Suprapubic skin (tissue), 4 donors: ENCODE measurements at places on chromosomes 4 and X. TPM values are rescaled to one million over a fixed set of nuclear protein-coding genes. Genes with fewer than 3 reads are reported as not detected.

DNA sequence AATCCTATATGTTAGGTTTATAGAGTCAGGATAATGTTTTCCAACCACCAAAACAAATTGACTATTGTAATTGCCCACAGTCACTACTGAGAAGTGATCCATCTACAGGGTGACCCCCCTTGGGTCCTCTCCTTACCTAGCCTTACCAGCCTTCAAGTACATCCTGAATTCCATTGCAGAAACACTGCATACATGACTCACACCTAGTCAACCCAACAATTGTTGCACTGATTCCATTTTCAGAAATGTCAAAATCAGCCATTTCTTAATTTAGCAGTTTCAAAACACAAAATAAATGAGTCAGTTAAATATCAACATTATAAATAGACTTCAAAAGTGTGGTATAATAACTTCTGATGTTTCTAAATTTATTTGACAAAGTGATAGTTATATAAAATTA is 106.3 kb upstream of the TNIP3 start:
- no peak for DNase-seq

- no peak for DNase-seq
Measured at GRCh38 chr4:23923840-23924239, 34.0 kb upstream of the PPARGC1A start.

DNA sequence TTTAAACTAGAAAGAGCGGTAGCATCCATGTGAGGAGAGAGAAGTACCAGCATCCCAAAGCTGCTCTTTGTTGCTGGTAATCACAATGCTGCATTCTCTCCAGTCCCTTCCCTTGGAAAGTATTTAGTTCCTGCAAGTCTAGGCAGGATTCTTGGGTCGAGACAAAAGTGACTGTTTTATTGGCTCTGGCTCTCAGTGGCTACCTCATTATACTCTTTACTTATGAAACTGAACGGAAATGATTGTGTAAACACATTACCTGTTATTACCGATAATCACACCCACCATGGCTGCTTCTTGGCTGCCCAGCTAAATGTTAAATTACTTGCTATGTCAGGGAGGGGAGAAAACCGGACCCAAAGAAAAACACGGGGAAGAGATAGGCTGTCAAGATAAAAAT is 26.2 kb downstream of the ATXN3L start:
- no peak for DNase-seq

DNA sequence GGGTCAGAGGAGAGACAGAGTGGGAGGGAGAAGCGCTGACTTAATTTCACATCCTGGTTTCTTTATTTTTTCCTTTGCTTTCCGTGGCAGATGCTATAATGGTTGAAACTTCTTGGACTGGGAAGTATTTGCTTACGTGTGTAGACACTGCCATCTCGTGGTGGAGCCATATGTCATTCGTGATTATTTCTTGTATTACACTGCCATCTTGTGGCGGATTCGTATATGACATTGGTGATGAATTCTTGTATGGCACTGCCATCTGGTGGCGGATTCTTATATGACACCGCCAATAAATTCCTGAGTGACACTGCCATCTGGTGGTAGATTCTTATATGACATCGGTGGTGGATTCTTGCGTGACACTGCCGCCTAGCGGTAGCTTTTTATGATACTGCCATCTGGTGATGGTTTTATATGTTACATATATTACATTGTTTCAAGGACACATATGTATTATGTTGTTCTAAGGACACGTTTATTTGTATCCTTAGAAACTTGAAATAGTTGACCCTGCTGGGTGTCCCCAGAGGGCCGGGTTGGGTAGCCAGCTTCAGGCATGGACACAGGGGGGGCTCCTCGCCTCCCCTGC is 37.3 kb upstream of the CLCN4 start:
- no peak for DNase-seq

- no peak for DNase-seq
Measured at GRCh38 chrX:30654989-30655607, 1.9 kb downstream of the GK start.

GRCh38 chr4:99180382-99181070 is 36.4 kb upstream of the ADH4 start:
- DNase-seq, result no peak

- no peak for DNase-seq
Measured at GRCh38 chr4:17132226-17132625, 233.8 kb upstream of the LDB2 start.

GRCh38 chrX:80876877-80877276 is 67.2 kb upstream of the BRWD3 start:
- DNase-seq, result no peak

DNA sequence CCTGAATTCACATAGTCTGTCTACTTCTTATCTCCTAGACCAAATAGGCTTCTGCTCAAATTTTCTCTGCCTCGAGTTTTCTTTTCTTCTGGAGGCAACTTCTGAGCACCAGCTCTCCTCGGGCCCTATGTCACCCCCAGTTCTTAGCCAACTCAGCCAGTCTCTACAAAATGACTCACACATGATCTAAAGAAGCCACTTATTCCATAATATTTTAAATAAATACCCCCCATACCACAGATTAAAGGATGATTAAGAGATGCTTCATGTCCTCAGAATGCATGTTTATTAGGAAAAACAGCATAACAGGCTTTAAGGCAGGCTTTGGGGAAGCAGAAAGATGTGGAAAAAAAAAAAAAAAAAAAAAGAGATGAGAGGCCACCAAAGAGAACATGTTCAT is 36.6 kb upstream of the DDX53 start:
- no peak for DNase-seq

GRCh38 chr4:61049018-61049417 is 151.1 kb upstream of the ADGRL3 start:
- DNase-seq, result no peak

ETDB gene
- not detected for total RNA-seq

MAGEE2 gene
- total RNA-seq, result not detected

MAGEC1 gene
- total RNA-seq, result not detected

PRSS12 gene
- 14.0 TPM for total RNA-seq

PRKG2 gene
- total RNA-seq, result 1.3 TPM

DTHD1 gene
- total RNA-seq, result 0.32 TPM

FREM3 gene
- total RNA-seq, result not detected

DMRTC1 gene
- not detected for total RNA-seq

SCML1 gene
- 7.3 TPM for total RNA-seq
